ENCODE measurements at places on chromosomes 7 and 10.

GRCh38 chr10:114683593-114683992 is 25.5 kb upstream of the ABLIM1 start:
- DNase-seq = no peak

- DNase-seq = no peak
These were observed 14.0 kb downstream of the NACAD start for GRCh38 chr7:45074528-45075354.

DNA sequence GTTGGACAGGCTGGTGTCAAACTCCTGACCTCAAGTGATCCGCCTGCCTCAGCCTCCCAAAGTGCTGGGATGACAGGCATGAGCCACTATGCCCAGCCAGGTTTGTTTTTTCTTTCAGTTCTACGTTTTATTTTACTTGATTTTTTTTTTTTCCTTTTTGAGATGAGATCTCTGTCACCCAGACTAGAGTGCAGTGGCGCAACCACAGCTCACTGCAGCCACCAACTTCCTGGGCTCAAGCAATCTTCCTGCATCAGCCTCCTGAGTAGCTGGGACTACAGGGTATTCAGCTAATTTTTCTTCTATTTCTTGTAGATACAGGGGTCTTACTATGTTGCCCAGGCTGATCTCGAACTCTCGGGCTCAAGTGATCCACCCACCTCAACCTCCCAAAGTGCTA is 24.3 kb downstream of the GDI2 start:
- DNase-seq = no peak

DNA sequence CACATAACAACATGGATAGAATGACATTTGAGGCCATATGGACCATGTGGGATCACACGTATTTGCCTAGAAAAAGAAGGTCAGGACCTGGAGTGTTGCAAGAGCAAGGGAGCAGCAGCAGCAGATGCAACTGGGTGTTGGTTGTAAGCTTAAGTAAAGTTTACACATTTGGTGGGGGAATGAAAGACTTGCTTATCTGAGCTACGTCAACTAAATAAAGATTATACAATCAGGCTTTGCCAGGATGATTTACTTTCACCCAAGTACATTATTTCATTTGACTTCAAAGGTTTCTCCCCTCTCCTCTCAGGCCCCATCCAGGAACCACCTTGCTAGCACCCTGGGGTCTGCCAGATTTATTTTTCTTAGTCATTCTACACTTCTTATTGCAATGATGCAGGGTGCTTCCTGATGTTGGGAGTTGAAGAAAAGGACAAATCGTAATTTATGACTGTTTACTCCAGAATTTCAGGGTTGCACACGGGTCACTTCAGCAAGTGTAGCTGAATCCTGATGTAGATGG is 591.9 kb upstream of the IGFBP3 start:
- no peak for DNase-seq

GRCh38 chr10:15985690-15986089 is 125.4 kb upstream of the MINDY3 start:
- no peak for DNase-seq

DNA sequence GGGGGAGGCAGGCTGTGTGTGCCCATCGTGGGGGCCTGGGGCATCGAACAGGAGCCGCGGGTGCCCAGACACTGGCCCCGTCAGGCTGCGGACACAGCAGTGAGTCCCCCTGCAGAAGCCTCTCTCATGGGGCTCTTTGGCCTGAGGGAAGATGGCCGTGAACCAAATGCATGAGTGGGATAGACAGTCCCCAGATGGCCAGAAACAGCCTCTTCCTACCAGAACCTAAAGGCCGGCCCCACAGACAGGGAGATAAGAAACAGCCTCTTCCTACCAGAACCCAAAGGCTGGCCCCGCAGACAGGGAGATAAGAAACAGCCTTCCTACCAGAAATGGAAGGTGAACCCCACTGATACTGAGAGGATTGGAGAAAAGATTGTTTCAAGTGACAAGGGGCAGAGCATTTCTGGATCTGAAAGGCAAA is 16.6 kb downstream of the IDI2 start:
- no peak for DNase-seq

- no peak for DNase-seq
These were observed 122.3 kb downstream of the CCDC71L start for GRCh38 chr7:106538638-106539037.

DNA sequence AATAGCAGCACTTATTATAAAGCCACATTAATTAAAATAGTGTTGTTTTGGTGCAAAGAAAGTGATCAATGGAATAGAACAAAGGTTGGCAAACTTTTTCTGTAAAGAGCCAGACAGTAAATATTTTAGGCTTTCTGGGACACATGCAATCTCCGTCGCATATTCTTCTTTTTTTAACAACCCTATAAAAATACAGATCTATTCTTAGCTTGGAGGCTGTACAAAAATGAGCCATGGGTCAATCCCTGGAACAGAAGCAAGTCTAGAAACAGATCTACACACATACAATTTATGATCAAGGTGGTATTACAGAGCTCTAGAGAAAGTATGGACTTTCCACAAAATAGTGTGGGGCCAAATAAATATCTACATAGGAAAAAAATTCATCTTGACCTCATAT is 71.8 kb downstream of the ARHGAP21 start:
- no peak for DNase-seq

DNA sequence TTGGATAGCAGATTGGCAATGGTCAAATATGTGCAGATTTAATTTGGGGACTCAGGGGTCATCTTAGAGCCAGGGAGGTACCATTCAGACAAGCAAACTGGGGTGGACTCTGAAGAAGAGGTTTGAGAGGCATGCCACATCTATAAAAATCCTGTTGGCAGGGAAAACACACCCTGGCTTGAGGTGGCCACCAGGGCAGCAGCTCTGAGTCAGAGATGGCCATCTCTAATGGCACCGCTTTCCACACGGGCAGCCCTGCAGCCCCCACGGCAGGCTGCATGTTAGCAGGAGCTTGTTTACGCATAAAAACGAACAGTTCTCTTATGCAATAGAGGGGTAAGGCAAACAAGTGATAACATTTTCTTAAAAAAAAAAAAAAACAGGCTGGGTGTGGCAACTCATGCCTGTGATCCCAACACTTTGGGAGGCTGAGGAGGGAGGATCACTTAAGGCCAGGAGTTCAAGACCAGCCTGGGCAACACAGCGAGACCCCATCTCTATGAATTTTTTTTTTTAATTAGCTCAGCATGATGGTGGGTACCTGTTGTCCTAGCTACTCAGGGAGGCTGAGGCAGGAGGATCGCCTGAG is 14.9 kb downstream of the DLG5 start:
- DNase-seq = no peak

GRCh38 chr10:25725917-25726716 is 207.9 kb upstream of the MYO3A start:
- DNase-seq = no peak

GRCh38 chr10:97830064-97830463 is 19.6 kb upstream of the GOLGA7B start:
- DNase-seq = no peak

- no peak for DNase-seq
These were observed 103.4 kb downstream of the GRID1 start for GRCh38 chr10:86263209-86263608.

DNA sequence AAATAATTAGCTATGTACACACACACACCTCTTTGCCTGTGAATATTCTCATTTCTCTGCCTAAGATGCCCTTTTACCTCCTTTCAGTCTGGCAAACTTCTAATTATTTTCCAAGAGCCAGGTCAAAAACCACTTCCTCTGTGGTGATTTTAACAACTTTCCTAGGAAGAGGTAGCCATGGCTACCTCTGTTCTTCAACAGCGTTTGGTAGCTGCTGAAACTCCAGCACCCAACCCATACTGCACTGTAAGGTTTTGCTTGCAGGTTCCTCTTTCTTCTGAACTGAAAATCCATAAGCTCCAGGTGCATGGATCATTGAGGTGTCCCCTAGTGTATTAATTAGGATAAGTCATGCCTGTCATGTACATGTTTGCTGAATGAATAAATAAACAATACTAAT is 25.6 kb downstream of the NRCAM start:
- DNase-seq = no peak

DNA sequence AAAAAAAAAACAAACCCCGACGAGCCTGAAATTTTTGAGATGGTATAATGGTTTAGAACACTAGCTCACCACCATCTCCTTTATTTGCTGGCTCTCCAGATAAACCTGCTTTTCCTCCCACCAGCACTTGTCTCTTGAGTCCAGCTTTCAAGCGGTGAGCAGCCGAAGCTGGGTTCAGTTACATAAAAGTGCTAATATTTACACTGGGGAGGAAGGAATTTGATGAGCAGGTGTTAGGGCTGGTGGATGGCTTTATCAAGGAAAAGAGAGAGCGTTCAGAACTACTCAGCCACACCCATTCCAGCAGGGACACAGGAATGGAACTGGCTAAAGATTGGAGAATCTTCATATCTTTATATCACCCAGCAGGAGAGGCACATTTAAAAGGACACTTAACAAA is 6.6 kb upstream of the CALML3 start:
- DNase-seq = no peak

GRCh38 chr10:1198453-1199344 is 142.5 kb downstream of the WDR37 start:
- no peak for DNase-seq

DNA sequence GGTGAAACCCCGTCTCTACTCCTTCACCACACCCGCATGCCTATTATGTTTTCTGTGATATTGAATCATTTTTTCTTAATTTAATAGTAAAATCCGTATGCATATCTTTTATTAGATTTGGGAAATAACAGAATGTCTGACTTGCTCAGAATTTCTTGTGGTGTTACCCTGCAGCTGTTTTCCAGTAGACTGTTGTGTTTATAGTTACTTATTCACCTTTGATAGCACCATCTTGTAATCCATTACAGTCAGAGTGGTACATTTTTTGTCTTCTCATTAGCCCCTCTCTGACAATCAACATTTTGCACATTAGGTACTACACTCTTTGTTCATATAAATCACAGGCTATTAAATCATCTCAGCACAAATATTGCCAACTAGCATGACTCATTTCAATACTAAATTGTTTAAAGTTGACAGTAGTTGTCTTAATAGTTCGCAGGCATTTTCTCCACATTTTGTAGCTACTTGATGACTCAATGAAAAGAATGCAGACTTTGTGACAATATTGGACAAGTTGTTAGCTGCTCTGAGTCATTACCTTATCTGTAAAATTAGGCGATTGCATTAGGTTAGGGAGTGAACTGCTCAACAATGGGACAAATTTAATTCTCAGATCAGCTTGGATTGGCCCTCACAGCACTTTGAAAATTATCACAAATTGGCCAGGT is 17.8 kb upstream of the SLC16A12 start:
- no peak for DNase-seq

- no peak for DNase-seq
These were observed 128.7 kb downstream of the KBTBD2 start for GRCh38 chr7:32762925-32763293.

GRCh38 chr10:102714621-102715455 is at the start of gene SFXN2:
SFXN2 (plus strand) TSS chr10:102714636; CDS start chr10:102726637, 12,001 bp downstream.
- DNase-seq = no peak

DNA sequence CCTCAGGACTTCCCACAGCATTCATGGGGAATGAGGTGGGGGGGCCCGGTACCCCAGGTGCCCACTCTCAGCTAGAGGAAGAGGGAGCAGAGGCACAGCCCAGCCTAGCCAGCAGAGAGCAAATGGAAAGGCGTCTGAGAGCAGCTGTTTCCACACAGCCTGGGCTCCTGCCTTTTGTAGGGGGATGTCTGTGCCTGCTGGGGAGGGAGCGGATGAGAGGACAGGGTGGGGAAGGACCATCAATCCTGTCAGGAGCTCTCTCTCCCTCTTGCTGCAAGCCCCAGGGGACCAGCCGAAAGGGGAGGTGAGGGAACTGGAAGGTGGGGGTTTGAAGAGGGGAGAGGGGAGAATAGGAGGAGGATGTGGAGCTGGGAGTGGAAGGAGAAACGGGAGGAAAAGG is at the start of gene PKD2L1:
TSS of gene PKD2L1 (minus strand) at position 150 of the 400 bp plus-strand sequence. CDS start at position 25, 125 bp downstream.
- DNase-seq = no peak

DNA sequence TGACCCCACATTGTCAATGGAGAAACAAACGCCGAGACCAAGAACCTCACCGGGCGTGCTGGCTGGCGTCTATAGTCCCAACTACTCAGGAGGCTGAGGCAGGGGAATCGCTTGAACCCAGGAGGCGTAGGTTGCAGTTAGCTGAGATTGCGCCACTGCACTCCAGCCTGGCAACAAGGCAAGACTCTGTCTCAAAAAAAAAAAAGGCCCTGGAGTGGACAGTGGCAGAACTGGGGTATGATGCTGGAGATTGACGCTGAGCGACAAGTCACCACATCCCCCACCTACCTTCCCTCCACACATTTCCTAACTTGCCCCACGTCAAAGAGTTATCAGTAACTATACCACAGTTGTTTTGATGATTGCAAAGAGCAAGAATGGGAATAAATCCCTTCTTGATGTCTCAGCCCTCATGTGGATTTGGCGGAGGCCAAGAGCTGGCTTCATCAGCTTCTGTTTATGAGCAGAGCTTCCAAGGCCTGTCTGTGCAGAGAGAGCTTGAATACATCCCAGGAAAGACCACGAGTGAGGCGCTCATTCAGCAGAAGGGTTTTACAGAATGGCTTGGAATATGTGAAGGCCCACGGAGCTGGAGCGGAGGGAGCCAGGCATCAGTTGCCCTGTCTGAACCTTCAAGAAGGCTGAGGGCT is 28.0 kb upstream of the TNS3 start:
- DNase-seq = no peak

DNA sequence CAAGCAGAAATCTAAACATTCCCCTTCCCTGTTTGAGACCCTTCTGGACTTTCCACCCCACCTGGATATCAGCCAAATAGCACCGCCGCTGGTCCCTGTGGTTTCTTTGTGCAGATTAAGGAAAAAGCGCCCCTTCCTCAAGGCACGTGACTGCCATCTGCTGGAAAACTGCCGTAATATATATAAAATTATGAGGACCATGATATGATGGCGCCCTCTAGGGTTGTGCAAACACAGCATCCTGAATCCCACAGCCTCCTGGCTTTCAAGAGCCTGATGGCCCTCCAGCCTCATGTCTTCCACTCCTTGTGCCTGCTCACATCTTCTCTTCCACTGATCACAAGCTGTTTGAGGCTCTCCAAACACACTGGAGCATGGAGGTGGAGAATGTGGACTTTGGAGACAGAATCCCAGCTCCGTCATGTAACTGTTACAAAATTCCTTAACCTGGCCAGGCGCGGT is 121.3 kb downstream of the MYL10 start:
- no peak for DNase-seq

- no peak for DNase-seq
These were observed 12.2 kb downstream of the LIPF start for GRCh38 chr10:88676283-88677060.

DNA sequence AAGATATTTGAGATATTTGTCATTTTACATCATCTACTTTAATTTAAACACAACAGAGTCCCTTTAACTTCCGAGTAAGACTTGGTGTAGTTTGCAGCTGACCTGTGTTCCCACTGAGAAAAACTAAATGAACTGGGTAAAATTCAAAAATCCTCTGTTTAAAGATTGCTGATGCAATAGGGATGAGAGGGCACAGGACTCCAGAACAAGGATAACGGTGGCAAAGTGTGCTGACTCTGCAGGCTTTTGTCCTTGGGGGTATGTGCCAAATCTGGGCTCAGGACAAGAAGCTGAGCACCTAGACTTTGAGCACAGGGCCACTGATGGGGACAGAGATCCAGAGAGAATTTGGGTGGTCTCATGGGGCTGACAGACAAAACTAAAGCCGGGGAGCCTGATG is 156.8 kb downstream of the CCDC71L start:
- DNase-seq = no peak

All from stimulated activated CD8-positive, alpha-beta memory T cell treated with anti-CD3 and anti-CD28 coated beads, Interleukin-4, amount 100 ng/mL, for 1 hour (primary cell).